ENCODE measurements at places on chromosomes 2 and 18.

DNA sequence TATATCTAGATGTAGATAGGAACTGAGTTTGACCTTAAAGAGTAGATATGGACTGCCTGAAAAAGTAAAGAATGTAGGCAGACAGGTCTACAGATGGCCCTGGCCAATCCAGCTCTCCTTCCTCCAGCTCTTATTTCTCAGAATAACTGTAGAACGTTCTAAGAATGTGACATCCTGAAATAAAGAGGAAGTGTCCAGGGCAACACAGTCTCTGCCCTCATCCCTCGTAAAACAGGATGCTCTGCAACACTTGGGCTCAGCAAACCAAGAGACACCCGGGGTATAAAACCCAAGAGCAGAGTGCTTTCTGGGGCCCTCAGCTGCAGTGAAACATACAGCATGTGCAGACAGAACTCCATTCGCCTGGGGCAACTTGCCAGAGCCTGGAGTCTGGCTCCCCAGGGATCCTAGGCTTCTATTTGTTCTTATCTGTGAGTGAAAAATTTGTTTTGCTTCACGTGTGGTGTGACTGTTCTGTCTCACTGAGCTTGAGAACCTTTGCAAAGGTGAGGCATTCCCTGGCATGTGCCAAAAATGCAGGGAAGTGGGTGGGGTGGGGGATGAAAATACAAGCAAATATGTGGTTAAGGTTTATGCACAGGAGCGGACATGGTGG, 401.0 kb downstream of the SETBP1 start:
- no peak for DNase-seq

DNA sequence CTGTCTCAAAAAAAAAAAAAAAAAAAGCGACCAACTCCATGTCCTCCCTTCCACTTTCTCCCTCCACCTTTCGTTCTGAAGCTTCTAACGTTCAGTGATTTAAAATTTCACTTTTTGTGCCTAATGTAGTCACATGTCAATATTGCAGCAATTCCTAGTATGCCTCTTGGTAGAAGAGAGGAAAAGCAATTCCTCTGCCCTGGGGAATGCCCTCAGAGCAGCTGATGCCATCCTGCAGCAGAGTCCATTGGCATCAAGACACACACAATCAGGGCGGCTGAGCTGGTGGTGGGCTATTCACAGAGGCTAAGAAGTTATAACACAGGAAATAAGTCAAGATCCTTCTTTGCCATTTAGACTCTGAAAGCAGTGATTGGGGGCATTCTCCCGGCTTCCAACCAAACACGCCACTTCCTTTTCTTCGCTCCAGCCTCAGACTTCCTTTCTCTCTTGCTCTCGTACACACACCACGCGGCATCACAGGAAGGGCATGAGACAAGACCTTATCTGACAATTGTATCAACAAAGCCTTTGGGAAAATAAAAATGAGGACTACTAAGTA, 71.9 kb downstream of the MOGAT1 start:
- DNase-seq = no peak

DNA sequence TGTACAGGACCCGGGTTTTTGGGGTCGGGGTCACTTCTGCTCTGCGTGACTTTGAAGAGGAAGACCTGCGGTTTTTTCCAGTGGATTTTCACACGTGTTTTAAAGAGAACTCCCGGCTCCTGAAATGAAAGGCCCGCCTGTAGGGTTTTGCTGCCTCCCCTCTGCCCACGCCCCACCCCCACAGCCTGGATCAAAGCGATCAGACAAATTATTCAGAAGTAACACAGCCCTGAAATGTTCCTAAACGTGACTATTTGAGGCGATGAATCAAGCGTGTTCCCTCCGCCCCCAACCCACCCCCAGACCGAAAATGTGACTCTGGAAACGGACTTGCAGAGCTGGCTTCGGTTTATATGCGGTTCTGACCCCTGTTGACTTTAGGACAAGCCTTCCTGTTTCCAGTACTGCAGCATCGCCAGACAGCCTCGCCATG, 28.7 kb upstream of the SMIM21 start:
- no peak for DNase-seq

DNA sequence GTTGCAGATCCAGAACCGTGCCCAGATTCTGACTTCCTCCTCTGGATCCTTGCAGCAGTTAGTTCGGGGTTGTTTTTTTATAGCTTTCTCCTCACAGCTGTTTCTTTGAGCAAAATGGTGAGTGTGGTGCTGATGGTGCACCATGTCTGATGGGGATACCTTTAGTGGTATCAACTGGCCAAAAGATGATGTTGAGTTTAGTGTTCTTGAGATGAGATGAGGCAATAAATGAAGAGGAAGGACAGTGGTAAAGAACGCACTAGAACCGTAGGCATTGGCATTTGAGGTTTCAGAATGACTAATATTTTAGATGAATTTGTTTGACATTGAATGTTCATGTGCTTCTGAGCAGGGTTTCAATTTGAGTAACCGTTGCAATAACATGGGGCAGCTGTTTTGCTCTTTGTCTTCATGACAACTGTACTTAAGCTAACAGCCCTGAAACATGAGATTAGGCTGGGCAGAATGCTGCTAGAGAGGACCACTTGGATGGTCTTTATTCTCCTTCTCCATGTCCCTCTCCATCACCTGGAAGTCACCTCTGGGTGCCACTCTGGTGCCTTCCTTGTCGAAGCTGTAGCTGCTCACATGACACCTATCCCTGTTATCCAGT, 3.9 kb downstream of the CTLA4 start:
- no peak for DNase-seq

- DNase-seq = no peak
Measured at GRCh38 chr2:72954376-72955227, 37.3 kb downstream of the EMX1 start.

GRCh38 chr2:96528006-96528699, 8.4 kb upstream of the ARID5A start:
- no peak for DNase-seq

- DNase-seq = no peak
Measured at GRCh38 chr2:164967781-164968228, 12.5 kb upstream of the SLC38A11 start.

- no peak for DNase-seq
Measured at GRCh38 chr2:126835831-126836230, 62.9 kb upstream of the TEX51 start.

DNA sequence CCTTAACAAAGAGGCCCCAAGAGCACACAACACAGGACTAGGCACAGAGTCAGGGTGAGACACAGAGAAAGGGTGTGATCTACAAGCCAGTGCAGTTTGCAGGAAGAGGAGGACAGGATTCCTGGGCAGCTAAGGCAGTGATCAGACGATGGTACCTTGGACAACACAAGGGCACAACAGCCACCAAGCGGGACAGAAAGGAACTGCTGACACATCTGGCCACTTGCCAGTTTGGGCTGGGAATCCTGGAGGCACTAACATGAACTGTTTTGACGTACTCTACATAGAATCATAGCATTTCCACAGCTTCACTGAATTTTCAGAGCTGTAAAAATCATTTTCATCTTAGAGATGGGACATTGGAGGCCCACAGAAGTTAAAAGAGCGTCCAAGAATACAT, 221.5 kb upstream of the SLC35G4 start:
- DNase-seq = no peak

- no peak for DNase-seq
Measured at GRCh38 chr2:28011322-28011737, 120.8 kb downstream of the BABAM2 start.

DNA sequence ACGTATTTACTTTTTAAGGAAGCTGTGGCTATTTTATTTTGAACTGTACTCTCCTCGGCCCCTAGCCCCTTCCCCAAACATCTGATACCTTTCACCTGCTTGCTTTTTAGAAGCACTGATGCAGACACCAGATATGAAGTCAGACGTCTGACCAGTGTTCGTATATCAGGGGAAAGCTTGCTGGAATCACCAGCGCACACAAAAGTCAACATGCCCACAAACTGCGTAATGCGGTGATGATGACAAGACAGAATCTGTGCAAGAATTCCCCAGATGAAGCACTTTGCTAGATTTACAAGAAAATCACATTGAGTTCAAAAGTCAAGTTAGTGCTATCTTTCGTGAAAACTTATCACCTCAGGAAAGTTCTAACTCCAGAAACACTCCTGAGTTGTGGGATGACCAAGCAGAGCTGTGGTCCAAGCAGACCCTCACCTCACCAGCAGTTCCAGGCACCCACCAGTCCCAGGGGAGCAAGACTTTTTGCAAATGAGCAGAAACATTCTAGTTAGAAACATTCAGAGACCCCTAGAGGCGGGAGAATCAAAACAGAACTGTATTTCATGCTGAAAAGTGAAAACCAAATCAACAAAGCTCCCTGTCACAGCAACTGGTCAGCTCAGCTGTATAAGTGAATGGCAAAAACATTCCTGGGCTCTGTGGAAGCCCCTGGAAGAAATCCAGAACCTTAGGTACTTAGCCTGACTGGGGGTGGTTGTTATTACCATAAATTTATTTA, 55.7 kb downstream of the INO80C start:
- DNase-seq = no peak

GRCh38 chr2:239344857-239345216, 56.0 kb downstream of the HDAC4 start:
- no peak for DNase-seq

DNA sequence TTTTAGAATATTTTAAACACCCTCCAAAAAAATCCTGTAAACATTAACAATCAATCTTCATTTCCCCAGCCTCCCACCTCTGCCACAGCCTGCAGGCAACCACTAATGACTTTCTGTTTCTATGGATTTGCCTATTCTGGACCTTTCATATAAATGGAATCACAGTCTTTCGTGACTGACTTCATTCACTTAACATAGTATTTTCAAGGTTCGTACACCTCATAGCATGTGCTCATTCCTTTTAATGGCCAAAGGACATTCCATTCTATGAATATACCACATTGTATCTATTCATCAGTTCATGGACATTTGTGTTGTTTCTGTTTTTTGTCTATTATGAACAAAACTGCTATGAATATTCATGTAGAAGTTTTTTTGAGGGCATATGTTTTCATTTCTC, 48.5 kb downstream of the NAT8 start:
- no peak for DNase-seq

GRCh38 chr2:62654876-62655359, 50.6 kb upstream of the EHBP1 start:
- DNase-seq = no peak

GRCh38 chr2:19738707-19739106, 163.1 kb downstream of the TTC32 start:
- no peak for DNase-seq

DNA sequence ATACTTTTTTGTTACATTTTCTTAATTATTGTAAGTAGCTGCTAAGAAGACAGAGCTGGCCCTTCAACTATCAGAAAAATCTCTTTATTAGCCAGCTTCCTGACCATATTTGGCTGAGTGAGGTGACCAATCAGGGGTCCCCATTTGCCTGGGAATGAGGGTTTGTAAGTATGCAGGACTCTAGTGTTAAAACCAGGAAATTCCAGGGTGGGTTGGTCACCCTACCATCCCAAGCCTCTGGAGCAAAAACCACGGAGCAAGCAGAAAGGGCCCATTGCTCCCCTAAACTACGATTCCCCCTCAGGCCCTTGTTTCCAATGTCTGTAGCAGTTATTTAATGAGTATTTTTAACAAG, 165.6 kb upstream of the NCKAP5 start:
- DNase-seq = no peak

DNA sequence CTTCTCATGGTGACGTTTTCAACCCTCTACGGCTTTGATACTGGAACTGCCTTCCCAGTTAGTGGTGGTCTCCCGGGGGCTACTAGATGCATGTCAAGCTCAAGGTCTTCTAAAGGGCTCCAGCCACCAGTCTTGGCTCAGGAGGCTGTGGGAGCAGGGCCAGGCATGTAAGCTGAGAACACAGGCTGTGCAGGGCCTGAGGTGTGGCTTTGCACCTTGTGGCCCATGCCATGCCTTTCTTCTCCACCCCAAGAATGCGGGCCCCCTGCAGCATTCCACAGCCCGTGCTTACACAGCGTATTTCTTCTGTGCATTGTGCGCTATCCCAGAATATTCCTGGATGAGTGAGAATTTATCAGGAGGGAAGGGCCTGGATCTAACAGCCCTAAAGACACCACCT, 144.9 kb downstream of the SEPTIN10 start:
- DNase-seq = no peak

GRCh38 chr2:196079052-196079451, 10.4 kb upstream of the DNAH7 start:
- no peak for DNase-seq

- peak; percentile 4 for DNase-seq
Measured at GRCh38 chr2:168181825-168182224, 65.6 kb downstream of the STK39 start.

DNA sequence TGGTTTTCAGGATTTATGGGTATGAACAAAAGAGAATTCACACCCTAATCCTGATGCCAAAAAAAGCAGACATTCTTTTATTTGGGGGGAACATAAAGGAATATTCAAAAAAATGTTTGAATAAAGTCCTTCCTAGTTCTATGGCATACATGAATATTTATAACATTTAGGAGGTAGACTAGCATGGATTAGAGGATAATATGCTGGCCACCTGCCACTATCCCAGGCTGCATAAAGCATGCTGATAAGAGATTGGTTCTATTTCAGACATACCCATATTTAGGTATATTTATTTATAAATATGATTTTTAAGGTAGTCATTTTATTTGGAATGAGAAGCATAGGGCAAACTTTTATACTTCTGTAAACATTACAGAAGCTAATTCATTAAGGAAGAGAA, 34.9 kb upstream of the MAP3K20 start:
- DNase-seq = no peak

DNA sequence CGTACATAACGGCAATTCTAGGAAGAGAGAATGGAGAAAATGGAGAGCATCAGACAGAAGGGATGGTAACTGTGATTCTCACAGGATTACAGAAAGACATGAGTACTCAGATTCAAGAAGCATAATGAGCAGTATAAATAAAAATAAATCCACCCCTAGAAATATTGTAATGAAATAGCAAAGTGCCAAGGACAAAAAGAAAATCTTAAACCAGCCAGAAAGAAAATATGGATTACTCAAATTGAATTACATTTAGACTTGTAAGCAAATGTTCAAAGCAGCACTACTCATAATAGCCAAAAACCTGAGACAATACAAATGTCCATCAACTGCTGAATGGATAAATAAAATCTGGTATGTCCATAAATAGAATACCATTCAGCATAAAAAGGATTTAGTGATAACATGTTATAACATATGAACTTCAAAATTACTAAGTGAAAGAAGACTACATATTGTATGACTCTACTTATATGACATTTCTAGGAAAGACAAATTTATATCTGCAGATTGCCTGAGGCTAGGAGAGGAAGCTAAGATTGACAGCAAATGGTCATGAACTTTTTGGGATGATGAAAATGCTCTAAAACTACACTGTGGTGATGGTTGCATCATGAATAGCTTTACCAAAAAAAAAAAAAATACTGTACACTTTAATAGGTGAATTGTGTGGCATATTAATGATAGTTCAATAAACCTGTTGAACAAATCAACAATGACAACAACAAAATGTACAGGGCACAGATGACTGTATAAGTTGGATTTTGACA, 63.4 kb upstream of the SPTBN1 start:
- no peak for DNase-seq
